ENCODE measurements at places on chromosomes 1 and 21.

GRCh38 chr21:25283720-25284119, 323.6 kb downstream of the MRPL39 start:
- peak; percentile 3 for DNase-seq

DNA sequence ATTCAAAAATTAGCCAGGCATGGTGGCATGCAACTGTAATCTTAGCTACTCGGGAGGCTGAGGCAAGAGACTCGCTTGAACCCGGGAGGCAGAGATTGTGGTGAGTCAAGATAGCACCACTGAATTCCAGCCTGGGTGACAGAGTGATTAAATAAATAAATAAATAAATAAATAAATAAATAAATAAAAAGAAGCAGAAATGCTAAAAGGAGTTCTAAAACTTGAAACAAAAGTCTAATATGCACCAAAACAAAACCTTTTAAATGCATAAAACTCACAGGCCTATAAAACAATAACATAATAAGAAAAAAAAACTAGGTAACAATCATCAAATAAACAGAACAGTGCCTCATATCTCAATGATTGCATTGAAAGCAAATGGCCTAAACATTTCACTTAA, 1458.9 kb downstream of the AMY1C start:
- no peak for DNase-seq

DNA sequence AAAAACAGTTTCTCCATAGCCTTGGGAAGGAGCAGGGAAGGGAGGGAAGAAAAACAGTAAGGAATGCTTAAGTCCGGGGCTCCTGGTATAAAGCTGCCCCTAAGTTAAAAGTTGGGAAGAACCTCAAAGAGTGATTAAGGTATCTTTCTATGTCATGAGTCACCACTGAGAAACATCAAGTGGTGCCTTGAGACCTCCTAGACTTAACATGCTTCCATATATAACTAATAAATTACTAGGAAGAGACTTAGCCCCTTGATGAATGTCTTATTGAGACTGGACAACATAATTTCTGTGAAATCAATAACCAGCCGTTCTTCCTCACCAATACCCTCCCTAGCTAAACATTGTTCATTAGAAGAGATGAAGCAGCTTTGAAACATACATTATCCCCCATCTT, 121.8 kb upstream of the SLC44A3 start:
- no peak for DNase-seq

- DNase-seq: peak; percentile 34
These were observed 23.6 kb upstream of the PKP1 start for GRCh38 chr1:201259476-201260235.

DNA sequence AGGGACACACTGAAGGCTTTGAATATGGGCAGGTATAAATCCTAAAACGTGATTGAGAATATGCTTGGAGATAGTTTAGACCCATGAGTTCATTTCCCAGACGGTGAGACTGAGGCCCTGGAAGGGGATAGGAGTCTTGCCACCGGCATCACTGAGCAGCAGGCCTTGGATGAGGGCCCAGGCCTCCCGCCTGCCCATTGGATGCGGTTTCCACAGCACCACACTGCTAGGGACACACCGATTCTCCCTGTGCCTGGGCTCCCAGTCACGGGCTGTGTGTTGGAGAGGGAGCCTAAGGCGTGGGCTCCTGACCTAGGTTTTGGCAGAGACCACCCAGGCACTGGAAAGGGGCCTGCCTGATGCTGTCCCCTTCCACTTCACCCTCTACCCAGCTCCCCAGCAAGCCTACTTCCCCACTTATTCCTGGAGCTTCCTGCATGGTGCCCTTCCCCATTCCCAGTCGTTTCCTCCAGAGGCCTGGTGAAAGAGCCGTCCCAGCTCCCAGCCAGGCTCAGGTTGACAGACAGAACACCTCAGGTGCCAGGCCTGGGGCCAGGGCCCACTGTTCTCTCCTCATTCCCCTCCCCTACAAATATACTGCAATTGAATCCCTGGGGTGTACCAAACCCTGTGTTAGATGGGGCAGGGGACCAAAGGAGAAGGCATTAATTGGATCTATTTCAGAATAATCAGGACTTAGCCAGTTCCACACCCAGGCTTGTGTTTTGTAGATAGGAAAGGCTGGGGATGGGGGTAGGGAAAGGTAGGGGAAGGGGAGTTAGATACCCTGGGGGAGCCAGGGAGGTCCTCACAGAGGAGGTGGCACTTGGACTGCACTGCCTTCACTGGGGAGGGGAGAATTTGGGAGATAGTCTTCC, 3.4 kb downstream of the FOXO6 start:
- peak; percentile 86 for DNase-seq

DNA sequence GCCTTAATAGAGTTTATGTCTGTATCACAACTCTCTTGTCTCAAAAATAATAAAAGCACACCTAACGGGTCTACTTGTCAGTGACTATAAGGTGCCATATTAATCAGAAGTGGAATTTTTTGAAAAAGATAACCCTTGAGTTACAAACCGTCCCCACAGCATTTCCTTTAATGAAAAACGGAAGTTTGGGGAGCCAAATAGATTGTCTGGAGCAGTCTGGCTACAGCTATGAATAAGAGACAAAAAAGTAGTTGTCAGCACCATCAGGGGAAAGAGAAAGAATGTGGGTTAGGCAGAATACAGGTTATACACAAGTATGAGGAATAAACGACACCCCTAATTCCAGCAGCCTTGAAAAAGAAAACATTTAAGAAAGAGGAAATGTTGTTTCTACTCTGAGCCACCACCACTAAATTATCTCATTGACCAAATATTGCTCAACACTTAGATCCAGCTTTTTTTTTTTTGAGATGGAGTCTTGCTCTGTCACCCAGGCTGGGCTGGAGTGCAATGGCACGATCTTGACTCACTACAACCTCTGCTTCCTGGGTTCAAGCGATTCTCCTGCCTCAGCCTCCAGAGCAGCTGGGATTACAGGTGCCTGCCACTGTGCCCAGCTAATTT, 29.4 kb upstream of the USP24 start:
- no peak for DNase-seq

DNA sequence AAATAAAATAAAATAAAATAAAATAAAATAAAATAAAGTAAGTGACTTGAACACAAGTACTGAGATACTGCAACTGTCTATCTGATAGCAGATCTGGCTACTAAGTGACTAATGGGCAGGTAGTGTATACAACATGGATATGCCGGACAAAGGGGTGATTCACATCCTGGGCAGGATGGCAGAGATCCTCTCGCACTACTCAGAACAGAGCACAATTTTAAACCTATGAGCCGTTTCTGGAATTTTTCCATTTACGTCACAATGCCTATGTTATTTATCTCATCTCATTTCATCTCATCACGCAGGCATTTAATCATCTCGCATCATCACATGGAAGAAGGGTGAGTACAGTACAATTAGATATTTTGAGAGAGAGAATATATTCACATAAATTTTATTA, 233.3 kb upstream of the COA6 start:
- DNase-seq: no peak

DNA sequence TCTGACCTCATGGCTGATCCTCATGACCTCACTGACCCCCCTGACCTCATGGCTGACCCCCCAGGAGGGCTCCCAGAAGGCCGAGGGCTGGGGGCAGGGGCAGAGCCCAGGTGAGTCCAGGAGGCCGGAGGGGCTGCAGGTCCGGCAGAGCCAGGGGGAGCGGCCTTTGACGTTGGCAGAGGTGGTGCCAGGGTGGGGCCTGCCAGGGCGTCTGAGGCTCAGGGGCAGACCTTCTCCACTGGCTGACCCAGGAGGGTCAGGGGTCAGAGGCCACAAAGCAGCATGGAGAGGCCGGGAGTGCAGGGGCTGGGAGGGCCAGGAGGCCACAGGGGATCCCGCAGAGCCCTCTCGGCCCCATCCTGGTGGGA, 28.1 kb upstream of the TTLL10 start:
- DNase-seq: no peak

DNA sequence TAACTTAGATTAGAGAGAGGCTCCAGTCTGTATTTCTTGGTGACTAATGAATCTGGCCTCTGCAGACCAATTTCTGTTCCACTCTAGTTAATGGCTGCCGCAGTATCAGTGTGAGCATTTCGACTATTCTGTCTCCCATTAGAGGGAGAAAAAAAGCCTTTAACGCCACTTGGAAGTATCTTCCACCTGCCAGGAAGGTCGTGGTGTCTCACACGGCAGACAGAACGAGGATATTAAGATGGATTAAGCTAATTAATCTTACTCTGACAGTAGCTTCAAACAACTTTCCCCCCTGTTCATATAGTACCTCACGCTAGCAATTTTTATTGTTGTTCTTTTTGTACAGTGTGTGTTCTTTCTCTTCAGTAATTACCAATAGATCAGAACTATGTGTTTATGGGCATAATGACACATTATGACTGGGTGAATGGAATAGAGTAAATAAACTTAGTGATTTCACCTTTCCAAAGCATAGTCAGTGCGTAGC, 153.8 kb downstream of the ADGRL2 start:
- DNase-seq: no peak

DNA sequence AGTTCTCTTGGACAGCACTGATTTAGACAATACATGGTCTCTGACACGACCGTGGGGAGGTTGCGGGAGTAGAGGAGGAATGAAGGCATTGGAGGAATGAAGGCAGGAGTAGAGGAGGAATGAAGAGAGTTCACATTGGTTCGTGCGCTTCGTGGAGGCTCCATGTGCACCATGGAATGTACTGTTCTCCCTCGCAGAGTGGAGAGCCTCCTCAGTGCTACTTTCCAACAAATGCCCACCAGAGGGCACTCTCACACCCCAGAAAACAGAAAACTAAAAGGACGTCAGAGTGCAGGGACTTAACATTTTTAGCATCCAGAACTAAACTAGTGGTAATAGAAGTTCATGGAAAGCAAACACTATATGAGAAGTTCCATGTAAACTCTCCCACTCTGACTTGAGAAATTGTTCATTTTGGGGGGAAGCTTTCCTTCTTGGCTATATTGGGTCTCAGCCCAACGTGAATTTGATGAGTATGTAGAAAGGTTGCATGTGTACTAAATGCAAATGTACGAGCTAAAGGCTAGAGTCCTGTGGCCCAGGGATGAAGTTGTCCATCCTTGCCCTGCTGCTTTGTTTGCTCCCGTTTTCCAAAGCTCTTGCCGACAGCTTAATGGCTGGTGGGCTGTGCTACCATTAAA, 211.6 kb downstream of the LMX1A start:
- no peak for DNase-seq

- DNase-seq: no peak
These were observed 16.4 kb upstream of the TARBP1 start for GRCh38 chr1:234495231-234495990.

- no peak for DNase-seq
These were observed 10.3 kb upstream of the CD101 start for GRCh38 chr1:116991171-116991845.

GRCh38 chr21:45525910-45526306, 16.3 kb downstream of the SLC19A1 start:
- no peak for DNase-seq

- no peak for DNase-seq
These were observed 23.7 kb upstream of the NRIP1 start for GRCh38 chr21:15088488-15088887.

DNA sequence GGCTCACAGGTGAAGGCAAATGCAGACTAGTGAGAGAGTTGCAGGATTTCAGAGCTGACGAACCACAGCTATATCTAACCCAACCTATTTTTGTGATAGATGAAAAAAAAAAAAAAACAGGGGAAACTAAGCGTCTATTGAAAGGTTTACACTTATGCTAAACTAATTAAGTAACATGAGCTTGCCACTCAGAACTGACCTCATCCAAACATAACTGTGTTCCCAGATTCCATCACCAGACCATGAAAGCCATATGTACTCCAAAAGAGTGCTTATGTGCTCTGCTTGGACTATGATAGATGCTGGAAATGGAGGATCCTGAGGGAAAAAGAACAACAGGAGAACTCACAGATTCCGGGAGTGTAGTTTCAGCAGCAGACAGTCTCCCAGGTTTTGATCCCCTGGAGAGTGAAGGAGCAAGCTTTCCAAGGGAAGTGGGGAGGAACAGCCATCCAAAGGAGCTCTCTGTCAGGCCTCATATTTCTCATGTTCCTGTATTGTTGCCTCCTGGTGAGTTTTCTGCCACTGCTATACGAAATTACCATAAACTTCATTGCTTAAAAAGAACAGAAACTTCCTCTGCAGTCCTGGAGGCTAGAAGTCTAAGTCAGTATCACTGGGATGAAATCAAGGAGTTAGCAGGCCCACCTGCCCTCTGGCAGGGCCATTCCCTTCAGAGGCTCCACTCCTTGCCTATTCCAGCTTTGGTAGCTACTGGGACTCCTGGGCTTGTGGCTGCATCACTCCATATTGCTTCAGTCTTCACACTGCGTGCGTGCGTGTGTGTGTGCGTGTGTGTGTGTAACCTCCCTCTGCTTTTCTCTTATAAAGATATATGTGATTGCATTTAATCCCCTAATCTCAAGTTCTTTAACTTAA, 38.1 kb downstream of the NIBAN1 start:
- peak; percentile 1 for DNase-seq

GRCh38 chr1:223455470-223455869, 62.3 kb downstream of the CCDC185 start:
- no peak for DNase-seq

DNA sequence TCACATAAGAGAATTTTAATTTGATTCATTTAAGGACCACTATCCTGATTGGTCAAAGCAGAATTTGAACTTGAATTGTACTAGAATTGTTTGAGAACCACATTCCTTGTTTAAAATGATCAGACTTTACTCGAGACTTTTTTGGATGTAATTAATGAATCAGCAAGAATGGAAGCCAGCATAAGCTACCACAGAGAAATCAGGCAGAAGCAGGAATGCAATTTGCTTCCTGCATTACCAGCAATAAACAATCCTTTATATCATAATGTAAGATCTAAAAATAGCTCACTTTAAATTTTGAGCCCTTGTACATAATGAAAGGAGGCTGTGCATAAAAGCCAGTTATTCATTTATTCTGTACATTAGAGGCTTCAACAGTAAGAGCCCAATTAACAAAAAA, 119.8 kb upstream of the BACE2 start:
- DNase-seq: no peak

- DNase-seq: peak; percentile 21
These were observed 63.8 kb downstream of the BCAR3 start for GRCh38 chr1:93617670-93618499.

DNA sequence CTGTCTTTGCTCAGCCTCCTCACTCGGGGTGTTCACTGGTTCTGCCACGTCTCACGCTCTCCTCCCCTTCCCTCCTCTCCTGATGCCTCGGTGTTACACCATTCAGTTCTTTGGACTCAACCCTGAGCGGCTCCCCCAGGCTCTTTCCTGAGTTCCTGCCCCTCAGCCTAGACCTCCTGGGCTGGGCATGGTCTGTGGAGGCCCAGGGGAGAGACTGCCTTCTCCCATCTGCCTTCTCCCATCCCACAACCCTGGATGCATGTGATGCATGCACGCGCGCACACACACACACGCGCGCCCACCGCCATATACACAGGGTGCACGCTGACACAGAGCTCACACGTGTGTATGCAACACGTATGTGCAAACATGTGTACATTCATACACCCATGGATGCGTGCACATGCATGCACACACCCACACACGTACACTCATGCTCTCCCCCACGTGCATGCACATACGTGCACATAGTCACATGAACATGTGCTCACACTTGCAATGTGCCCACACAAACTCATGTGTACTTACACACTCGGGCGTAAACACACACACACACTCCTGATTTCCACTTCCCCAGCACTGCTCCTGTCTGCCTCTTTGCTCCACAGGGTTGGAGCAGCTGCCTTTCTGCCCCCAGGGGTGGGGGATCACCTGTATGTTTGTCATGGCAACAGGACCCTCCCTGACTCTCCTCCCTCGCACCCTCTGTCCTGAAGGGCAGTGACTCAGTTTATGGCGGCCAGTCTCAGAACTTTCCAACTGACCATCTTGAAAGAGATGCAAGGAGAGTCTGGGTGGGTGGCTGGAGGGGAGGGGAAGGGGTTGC, 59.0 kb downstream of the HUNK start:
- DNase-seq: no peak
